ENCODE measurements at places on chromosomes 13 and 19. TPM values are rescaled to one million over a fixed set of nuclear protein-coding genes. Genes with fewer than 3 reads are reported as not detected.

Gene S1PR2
- total RNA-seq: 6.1 TPM

Gene ZNF610
- not detected for total RNA-seq

Gene ZFR2
- total RNA-seq: 0.34 TPM

Gene TPRX2
- total RNA-seq: not detected

Gene NTF4
- 1.7 TPM for total RNA-seq

Gene GIPC3
- not detected for total RNA-seq

Measured in HCT116 (cell line).